ENCODE measurements at places on chromosomes 5 and 9.
A peak's percentile ranks its signal among the peaks of the same experiment; 100 is the strongest.

DNA sequence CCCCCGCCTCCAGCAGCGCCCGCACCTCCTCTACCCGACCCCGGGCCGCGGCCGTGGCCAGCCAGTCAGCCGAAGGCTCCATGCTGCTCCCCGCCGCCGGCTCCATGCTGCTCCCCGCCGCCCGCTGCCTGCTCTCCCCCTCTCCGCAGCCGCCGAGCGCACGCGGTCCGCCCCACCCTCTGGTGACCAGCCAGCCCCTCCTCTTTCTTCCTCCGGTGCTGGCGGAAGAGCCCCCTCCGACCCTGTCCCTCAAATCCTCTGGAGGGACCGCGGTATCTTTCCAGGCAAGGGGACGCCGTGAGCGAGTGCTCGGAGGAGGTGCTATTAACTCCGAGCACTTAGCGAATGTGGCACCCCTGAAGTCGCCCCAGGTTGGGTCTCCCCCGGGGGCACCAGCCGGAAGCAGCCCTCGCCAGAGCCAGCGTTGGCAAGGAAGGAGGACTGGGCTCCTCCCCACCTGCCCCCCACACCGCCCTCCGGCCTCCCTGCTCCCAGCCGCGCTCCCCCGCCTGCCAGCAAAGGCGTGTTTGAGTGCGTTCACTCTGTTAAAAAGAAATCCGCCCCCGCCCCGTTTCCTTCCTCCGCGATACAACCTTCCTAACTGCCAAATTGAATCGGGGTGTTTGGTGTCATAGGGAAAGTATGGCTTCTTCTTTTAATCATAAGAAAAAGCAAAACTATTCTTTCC lies 19.3 kb downstream of the CDKN2A start:
- no peak for DNase-seq

DNA sequence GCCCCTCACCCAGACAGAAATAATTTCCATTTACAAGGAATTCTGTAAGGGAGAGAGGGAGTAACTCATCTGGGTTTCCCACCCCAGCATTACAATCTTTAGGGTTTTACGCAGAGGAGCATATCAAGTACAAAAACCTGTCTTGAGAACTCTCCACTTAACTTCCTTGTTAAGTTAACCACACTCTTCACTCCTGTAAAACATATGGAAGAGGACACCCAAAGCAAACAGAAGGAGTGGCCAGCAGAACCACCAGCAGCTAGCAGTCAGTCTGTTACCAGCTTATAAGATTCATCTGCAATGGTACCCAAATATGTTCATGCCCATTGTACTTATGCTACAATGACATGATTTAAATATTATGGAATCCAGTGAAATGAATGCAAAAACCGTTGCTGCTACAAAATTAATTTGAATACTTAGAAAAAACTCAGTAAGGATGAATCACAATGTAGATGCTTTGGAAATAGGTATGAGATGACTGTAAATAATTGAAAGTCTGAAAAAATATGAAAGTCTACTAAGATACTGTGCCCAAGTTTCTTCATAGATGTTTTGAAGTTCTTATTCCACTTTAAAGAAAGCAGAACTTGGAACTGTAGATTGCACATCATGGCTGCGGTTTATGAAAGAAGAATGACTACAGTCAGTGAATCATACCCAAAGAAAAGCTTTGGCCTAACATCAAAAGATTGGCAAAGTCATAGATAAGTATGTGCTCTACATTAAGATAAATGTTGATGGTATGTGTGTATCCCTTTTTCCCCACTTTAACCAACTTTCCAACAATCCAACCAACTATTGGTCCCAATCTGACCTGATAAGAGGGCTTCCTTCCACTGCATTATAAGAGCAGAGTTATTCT lies 233.6 kb downstream of the ACTL7B start:
- peak; percentile 91 for DNase-seq

DNA sequence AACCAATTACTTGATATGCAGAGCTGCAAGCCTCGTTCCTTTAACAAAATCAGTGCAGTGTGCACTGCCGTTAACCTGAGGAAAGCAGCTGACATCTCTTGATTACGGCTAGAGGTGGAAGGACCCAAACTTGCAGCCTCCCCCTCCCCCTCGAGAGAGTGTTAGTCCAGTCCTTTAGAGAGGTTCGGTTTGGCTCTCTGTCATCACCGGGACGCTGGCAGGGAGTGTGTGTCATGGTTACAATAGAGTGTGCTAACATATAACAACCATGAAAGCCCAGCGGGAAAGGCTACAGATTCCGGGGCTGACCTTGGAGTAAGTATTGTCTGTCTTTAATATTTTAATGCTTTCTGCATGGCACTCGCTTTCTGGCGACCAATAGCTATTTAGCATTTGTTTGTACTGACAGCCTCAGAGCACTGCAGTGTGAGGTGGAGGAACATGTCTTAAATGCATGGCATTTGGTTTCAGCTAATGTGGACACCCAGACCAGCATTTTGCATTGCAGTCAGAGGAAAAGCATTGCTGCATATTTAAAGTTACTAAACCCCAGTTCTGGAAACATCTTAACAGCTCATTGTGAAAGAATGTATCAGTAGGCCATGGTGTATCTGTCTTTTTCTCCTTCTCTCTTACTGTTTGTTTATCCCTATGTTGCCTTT lies 237.5 kb downstream of the CD180 start:
- DNase-seq = peak; percentile 88

DNA sequence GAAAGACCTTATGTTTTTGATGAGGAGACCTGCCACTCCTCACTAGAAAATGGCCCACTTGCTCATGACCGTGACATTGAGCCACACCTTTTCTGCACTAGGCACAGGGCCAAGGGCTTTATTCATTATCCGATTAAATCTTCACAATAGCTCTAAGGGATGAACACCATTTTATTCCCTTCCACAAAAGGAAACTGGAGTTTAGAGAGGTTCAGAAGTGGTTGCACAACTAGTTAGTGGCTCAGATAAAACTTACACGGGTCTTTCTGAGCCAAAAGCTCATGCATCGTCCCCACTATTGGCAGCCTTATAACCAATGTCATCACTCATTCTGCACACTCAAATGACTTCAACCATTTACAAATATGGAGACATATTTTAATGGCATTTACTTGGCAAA lies 39.4 kb downstream of the SUSD1 start:
- no peak for DNase-seq

DNA sequence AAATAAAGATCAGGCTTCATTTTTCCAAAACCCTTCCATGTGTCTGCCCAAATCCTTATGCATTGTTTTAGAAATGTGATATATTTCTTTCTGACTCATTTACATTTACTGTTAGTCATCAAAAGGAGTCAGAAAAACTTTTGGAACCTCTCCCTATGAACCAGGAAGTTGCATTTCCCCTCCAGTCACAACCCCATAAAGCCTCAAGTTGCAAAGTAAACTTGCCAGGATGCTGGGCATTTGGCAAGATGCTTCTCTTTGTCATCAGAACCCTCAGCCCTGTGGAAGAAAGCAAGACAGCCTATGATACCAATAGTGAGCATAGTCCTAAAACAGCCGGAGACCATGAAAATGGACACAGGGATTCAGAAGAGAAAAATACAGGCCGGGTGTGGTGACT lies 84.2 kb downstream of the MUSK start:
- DNase-seq = peak; percentile 94

DNA sequence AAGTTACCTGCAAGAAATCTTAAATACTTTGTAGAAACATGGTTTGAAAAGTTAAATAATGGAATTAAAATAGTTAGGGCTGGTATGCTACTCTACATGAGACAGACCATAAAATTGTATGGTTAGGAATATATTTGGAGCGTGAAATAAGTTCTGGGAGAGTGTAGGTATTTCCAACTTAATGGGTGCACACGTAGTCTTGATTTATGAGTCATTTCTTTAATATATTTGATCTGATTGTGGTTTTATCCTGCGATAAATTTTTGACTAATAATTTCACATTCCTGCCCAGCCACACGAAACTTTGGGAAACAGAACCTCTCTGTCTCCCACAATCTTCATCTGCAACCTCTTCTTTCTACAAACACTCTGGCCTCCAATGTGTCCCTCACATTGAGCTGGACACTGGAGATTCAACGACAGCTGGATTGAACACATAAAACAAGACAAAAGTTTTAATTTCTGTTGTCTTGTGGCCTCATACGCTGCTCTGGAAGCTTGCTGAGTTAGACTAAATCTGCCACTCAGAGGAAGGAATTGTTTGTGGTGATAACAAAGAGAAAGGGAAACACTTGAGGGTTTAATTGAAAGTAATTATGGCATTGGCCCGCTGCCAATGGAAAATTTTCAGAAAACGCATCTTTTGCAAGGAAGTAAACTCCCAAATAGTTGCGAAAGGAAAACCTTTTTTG lies 201.8 kb upstream of the ZNF608 start:
- no peak for DNase-seq

GRCh38 chr9:72402744-72403143 lies 37.7 kb upstream of the ZFAND5 start:
- DNase-seq = no peak

DNA sequence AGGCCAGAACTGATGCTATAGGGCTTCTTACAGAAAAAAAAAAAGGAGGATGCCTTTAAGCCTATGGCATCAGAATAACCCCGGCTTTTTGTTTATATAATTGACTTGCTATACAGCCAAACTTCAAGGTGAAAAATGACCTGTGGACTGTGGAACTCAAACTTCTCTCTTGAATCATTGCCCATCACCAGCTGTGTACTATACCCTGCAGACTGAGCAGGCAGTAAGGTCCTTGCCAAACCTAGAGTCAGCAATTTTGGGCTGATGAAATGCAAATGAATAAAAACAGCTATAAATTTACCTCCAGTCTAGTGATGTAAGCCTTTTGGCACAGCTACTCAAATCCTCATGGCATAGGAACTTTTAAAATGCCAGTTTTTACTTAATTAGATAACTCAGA lies 44.5 kb upstream of the PPP3R2 start:
- DNase-seq = peak; percentile 82

- DNase-seq = peak; percentile 62
These were observed 151.1 kb downstream of the DOCK2 start for GRCh38 chr5:169788168-169788567.

DNA sequence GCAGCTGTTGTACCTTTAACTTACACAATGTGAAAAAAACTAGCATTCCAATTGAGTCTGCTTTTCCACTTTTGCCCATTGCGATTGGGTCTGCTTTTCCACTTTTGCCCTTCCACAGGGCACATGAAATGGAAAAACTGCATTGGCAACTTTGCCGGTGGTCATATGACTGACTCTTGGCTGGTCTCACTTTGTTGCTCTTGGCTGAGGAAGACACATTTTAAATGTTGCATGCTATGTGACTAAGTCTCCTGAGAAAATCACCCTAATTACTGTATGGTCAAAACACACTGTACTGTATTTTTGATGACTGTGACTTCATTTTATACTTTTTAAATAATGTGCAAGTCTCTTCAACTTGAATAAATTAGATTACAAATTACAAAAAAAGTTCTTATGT lies 1.6 kb upstream of the OXCT1 start:
- peak; percentile 17 for DNase-seq

DNA sequence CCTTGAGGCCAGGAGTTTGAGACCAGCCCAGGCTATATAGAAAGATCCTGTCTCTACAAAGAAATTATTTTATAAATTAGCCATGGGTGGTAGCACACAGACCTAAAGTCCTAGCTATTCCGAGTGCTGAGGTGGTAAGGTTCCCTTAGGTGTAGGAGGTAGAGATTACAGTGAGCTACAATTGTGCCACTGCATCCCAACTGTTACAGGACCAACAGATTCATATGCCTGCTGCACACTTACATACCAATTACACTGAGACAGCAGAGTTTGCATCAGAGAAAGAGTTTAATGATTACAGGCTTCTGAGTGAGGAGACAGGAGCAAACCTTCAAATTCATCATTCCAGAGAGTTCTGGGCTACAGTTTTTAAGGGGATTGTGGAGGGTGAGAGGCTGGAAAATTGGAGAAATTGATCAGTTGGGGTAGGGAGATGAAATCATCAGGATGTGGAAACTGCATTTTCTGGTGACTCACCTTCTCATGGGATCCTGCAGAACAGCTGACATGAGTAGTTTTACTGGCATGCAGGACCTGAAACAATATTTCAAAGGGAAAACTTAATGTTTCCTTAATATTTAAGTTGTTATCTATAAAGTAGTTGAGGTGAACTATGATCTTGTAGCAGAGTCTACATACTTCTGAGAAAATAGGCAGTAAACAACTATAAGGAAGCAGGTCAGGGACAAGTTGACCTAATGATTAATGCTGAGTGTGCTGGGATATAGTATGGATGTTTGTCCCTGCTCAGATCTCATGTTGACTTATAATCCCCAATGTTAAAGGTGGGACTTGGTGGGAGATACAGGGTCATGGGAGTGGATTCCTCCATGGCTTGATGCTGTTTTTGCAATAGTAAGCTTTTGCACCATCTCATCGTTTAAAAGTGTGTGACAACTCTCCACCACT lies 54.7 kb downstream of the ANXA2R start:
- DNase-seq = peak; percentile 88

- no peak for DNase-seq
These were observed 245.5 kb downstream of the AUH start for GRCh38 chr9:91116211-91116610.

- peak; percentile 75 for DNase-seq
These were observed 76.7 kb downstream of the ARSB start for GRCh38 chr5:78908173-78909061.

DNA sequence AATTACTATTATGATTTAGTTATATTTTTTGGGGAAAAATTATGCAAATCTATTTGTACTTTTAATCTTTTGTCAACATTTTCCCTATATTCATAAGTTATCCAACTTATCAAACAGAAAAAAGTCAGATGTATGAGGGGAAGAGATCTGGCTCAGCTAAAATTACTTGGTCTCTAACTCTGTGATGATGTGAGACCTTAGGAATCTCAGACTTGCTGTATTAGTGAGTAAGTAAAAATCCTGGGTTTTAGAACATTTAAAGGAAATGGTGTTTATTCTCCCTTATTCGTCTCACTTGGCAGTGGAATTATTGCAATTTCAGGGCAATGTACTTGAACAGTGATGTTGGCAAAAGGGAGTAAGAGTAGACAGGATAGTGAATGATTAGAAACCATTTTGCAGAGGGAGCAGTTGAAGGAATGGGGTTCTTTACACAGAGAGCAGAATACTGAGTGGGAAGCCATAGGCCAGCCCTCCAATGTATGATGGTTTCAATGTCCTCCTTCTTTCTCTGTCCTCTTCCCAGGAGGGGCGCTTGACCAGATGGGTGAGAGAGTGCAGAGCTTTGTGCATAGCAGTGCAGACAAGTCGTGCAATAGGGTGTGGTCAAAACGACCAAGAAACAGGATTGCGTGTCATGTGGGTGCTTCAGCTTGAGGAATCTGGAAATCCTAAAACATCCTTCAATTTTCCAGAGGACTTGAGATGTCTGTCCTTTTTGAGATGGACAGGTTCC lies 91.7 kb downstream of the TENT4A start:
- peak; percentile 40 for DNase-seq

DNA sequence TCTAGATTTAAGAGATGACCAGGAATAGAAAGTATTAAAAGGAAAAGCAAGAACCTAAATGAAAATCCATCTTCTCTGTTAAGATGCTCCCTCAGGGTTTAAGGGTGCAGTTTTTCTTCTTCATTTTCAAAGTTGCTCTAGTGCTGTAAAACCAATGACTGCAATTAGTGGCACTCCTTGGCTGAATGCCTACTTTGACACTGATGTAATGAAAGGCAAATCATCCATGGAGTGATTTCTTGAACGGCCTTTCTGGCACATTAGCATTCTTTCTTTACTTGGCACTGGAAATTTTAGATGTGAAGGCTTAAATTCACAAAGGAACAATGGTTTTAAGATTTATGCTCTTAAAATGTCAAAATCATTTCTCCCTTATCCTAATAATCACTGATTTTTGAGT lies 19.3 kb upstream of the ISCA1 start:
- DNase-seq = no peak

- no peak for DNase-seq
These were observed 19.6 kb downstream of the UGCG start for GRCh38 chr9:111916234-111916645.
